ENCODE measurements at places on chromosomes 7 and 10. TPM values are rescaled to one million over a fixed set of nuclear protein-coding genes. Genes with fewer than 3 reads are reported as not detected.

DNA sequence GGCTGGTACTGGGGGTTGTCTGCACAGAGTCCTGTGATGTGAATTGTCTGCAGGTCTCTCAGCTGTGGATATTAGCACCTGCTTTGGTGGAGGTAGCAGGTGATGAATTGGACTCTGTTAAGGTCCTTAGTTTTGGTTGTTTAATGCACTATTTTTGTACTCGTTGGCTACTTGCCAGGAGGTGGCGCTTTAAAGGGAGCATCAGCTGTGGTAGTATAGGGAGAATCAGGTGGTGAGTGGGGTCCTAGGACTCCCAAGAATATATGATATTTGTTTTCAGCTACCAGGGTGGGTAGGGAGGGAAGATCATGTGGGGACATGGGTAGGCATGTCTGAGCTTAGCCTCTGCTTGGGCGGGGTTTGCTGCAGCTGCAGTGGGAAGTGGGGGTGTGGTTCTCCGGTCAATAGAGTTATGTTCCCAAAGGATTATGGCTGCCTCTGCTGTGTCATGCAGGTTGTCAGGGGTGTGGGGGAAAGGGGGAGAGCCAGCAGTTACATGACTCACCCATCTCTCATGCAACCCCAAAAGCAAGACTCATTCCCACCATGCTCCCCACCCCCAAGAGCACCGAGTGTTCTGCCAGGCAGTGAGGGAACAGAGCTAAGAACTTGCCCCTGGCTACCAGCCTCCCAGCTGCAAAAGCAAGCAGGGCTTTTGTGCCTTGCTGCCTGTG is 53.7 kb upstream of the ZNF273 start:
- DNase-seq: no peak

- no peak for DNase-seq
These were observed 721.9 kb downstream of the TNS3 start for GRCh38 chr7:46859963-46860475.

DNA sequence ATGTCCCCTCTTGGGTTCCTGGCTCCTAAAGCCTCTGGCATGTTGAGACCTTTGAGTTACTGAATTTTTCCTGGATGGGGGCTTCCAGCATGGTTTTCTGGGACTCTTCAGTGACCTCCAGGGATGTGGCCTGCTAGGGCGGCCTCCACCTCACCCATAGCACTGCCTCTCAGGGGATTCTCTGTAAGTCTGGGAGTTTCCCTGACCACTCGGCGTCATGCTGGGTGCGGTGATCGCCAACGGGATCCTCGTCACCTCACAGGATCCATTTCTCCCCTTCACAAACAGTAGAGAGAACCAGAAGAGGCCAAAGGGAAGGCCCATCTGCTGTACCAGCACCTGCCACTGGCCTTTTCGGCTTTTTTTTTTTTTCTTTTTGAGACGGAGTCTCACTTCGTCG is 84.3 kb downstream of the NPTX2 start:
- no peak for DNase-seq

DNA sequence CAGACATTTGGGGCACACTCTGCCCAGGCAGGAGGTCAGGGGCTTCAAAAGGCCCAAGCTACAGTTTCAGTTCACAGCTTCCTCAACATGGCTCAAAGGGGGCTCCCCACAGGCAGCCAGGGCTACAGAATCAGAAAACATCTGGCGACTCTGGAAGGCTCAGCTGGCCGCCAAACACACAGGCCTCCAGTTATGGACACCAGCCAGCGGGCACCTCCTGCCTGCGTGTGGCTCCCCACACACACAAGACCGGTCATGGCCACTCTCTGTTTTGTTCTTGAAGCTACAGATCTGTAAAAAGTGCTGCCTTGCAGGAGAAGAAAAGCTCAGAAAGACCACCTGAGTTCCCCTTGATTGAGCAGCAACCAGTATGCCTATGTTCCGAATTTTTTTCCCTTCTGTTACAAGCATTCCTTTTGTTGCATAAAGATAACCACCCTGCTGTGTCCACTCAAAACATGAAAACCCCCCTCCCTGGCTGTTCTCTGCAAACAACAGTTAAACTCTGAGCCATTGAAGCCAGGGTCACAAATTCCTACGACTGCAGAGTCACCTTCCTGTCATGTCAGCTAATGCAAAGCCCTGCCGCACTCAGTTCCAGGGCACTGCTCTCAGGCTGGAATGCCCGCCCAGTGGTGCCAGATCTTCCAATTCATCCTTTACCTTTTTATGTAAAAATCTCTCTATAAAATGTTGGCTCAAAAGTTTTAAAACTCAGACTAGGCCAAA is 33.6 kb downstream of the VSTM4 start:
- DNase-seq: no peak

The ADGRA1 gene
- total RNA-seq: not detected

Measured in lower leg skin (tissue), 4 donors.